ENCODE measurements at places on chromosomes 4 and X.

DNA sequence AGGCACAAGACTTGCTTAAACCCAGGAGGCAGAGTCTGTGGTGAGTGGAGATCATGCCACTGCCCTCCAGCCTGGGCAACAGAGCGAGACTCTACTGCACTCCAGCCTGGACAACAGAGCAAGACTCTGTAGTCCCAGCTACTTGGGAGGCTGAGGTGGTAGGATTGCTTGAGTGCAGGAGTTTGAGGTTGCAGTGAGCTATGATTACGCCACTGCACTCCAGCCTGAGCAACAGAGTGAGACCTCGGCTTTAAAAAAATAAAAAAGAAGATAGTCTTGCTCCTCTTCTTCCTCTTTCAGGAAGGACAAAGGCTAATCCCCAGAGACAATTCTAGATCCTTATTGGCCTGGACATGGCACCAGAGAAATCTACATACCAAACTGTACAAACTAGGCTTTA is 5.7 kb upstream of the PPEF2 start:
- no peak for DNase-seq

DNA sequence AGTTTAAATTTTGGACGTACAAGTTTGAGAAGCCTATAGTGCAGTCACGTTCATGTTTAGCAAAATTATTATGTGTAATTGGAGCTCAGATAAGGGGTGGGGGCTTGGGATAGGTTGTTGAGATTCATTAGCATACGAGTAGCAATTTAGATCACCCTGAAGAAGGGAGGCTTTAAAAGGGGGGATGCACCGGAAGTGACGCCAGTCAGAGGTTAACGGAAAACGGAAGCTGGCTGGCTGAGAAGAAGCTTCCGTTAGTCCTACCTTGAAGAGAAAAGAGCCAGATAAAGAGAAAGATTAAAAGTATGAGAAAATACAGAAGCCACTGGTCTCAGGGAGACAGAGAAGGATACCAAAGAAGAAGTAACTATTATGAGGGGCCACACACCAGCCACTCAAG is 1.1 kb upstream of the NXT2 start:
- no peak for DNase-seq

DNA sequence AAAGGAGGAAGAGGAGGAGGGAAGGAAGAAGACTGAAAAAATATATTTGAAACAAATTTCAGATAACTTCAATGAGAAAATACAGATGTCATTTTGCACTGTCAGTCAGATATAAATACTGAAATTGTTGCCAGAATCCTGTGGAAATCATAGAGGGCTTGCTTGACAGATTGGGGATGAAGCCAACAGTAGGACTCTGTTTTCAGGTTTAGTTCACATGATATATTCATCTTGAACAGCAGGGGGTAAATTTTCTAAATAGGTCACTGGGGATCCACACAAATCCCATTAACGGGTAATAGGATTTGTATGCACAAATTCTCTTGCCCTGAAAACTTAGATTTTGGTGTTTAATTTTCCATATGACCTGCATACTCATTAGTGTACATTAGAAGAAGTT is 103.3 kb upstream of the PCDH18 start:
- no peak for DNase-seq

DNA sequence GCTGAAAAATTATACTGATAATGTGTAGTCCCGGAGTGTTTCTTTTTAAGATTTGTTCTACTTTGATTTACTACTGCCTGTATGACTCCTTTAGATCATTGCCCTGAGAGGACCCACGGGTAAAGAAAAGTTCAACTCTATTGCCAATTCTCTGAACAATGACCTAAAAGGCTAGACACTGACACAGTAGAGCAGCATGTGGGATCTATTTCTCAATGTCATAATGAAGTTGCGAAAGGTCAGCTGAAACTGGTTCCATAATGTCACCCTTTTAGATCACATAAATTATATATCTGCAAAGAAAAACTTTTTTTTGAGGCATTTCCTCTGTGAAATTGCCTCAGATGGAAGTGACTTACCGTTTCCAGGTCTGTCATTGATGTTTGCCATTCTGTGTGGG is 67.4 kb downstream of the GLRB start:
- DNase-seq, result no peak

GRCh38 chr4:69330345-69331047 is 50.2 kb downstream of the UGT2B28 start:
- no peak for DNase-seq

GRCh38 chrX:2820136-2820771 is 8.5 kb upstream of the GYG2 start:
- DNase-seq, result no peak

GRCh38 chr4:35897808-35898207 is 346.5 kb downstream of the ARAP2 start:
- DNase-seq, result no peak

DNA sequence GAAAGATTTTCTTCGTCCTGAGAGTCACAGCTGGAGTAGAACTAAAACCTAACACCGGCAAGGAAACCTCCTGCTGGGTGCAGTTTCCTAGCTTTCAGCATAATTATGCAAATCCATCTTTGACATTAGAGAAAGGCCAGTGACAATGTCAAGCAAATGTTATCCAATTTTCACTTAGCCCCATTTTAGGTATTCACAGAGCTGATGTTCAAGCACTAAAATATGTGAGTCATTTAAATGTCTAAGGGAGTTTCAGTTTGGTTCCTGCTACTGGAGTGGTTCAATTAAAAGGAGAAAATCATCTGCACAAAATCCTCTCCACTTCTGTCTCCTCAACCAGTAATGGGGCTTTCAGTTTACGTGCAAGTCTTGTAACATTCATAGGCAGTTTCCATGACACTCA is 37.1 kb upstream of the AMOT start:
- no peak for DNase-seq

DNA sequence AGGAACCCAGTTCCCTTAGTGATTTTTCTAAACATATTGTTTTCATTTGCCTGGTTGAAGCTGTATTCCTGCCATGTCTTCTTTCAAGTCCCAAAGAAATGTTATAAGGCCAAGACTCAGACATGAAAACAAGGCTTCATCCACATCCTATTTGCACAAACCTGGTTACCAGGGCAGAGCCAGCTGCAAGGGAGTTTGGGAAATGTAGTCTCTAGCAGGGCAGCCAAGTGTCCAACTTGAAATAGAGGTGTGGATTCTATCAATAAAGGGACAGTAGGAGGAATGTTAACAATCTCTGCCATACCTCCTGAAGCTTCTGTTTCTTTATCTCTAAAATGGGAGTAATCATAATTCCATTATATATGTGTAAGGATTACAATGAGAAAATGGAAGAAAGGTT is 56.6 kb downstream of the INTS12 start:
- DNase-seq, result no peak

- no peak for DNase-seq
Measured at GRCh38 chrX:30568136-30568535, 9.4 kb downstream of the TASL start.

DNA sequence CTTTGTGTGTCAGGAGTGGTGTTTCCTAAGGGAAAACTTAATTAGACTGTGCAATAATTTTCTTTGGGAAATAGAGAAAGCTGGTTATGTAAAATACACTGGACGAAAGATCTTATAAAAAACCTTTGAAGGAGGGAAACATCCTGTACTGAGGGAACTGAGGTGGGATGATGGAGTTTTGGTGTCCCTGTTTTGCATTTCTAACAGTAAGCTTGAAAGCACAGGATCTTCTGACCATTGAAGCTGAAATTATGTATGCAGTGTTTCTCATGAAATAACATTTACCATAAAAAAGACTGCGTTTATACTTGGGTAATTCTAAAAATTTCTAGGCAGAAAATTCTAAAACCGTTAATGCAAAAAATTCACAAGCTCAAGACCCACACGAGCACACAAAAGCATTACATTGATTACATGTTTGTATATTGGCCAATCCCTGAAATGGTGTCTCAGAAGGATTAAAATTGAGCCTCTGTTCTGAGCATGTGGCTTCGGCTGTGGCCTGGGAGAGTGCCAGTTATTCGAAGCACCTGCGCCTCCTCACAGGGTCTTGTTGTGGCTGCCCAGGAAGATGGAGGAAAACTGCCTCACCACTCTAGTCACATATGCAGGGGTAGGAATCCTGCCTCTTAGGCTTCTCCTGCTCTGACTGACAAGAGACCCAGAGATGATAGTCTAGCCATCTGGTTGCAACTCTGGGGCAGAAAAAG is 49.5 kb downstream of the JADE3 start:
- DNase-seq, result no peak

DNA sequence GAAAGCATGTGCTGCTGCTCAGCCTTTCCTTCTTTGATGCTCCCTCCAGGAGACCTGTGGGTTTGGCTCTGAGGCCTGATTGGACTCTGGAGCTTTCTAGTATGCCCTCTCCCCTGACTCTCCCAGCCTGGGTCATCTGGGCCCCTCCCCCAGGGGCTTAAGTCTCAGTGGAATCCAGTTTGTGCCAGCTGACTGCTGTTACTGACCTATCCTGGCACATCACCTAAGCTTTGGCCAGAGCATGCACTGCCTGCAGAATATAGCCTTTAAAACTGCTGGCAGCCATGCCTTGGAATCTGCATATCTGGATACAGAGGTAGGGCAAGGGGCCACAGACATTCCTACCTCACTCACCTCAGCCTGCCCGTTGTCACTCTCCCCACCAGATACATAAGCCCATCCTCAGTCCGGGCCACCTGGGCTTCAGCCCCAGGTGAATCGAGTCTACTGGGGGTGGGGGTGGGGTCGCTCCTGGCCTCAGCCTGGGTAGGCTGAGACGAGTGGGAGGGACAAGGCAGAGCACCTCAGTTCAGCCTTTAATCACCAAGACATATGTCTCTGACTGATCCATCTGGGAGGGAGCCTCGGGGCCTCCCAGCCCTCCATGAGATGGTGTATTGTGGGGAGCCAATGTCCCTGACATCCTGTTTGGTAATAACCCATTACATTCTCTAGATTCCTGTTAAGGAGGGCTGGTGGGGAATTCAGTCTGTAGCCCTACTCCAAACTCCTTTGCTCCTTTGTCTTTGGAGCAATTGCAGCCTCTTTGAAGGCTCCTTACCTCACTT is 61.2 kb downstream of the STARD8 start:
- DNase-seq, result no peak

DNA sequence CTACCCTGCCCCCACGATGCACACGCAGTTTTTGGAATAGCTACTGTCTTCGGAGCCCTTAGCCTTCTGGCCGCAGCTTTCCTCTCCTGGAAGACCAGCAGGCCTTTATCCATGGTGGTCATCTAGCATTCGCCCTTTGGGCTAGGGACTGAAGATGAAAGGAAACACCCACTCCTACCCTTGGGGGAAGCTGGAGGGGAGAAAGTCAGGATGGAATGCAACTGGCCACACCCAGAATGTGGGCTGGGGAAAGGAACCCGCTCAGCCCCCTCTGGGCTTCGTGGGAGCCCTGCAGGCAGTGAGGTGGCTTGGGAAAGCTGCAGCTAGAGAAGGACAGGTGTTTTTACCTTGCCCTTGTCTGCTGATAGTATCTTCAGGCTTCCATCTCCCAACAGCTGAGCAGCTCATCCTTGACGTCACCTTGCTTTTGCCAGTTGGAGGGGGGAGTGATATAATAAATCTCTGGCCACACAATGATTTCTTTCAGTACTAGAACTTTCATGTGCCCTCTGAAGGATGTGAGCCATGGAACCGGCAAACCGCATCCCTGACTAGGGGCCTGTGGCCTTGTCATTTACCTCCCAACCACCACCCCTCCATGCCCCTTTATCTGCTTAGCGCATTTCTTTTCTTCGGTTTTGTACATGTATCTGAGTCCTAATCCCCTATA is 59.0 kb downstream of the ELF4 start:
- DNase-seq, result no peak

DNA sequence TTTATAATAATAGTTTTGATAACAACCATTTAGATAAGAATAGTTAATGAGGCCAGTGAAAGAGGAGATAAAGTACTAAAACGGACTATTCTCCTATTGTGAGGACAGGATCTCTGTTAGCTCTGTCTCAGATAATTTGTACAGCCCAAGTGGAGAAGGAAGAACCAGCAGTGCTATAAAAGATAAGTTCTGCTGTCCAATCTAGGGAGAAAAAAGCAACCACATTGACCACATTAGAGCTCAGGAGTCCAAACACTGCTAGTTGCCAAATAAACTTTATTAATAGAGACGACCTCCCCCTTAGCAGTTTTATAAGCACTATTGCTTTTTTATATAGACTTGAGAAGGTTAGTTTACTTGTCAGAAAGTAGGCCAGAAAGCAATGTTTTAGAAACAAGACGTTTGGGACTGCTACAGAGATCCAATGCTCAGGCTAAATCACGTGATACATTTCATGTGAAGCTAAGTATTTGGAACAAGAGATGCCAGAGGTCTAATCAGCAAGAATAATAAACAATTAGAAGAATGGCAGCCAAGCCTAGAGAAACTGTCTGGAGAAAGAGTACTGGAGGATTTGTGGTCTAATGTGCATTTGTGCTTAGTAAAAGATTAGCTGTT is 15.9 kb downstream of the IL15 start:
- DNase-seq, result no peak

DNA sequence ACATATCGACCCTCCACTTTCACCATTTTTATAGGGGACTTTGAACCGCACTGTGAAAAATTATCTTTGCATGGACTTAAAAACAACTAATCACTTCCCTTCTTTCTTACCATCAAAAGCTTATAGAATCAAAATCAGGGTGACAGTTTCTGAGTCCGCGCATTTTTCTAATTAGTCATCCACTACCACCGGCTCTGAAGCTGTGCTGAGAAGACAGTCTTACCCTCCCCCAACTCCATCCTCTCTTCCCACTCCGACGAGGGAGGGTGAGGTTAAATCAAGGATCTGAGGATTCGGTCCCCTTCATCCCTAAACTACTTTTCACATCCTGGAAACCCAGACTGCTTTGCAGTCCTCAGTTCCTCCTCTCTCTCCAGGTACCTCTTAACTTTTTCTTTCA is 4.2 kb downstream of the DCTD start:
- DNase-seq, result no peak

- no peak for DNase-seq
Measured at GRCh38 chrX:52990848-52991247, 32.5 kb upstream of the FAM156A start.

GRCh38 chr4:70734168-70734954 is 12.6 kb downstream of the RUFY3 start:
- no peak for DNase-seq

- no peak for DNase-seq
Measured at GRCh38 chrX:119411959-119412358, 12.8 kb downstream of the SLC25A43 start.

DNA sequence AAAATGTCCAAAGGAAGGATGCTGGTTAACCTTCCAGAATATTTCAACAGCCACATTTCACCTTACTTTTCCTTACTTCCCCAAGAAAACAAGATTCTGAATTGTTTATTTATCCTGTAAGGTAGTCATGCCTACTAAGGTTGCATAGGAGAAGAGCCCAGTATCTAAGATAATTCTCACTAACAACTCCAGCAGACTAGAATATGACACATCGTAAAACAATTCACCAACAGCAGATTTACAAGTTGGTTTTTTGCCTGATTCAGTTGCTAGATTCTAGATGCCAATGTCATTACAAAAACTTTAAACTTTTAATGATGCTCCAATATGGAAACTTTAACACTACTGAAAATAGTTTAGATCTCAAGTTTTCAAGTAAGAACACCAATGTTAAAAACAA is 176.4 kb downstream of the IL13RA2 start:
- DNase-seq, result no peak

- no peak for DNase-seq
Measured at GRCh38 chr4:67787311-67787710, 33.1 kb upstream of the GNRHR start.
